ENCODE measurements at places on chromosomes 12 and 14. TPM values are rescaled to one million over a fixed set of nuclear protein-coding genes. Genes with fewer than 3 reads are reported as not detected.

MSI1 gene
- not detected for total RNA-seq

HOXC9 gene
- not detected for total RNA-seq

ELK3 gene
- 14.4 TPM for total RNA-seq

FERMT2 gene
- total RNA-seq = 149 TPM

RFX4 gene
- not detected for total RNA-seq

CPM gene
- 7.9 TPM for total RNA-seq

LMO3 gene
- 0.99 TPM for total RNA-seq

RBP5 gene
- total RNA-seq = not detected
